Nucleus accumbens (tissue), 56 donors: ENCODE measurements at places on chromosomes 2 and 18.

GRCh38 chr2:239558661-239559060, 157.8 kb upstream of the HDAC4 start:
- DNase-seq: no peak

DNA sequence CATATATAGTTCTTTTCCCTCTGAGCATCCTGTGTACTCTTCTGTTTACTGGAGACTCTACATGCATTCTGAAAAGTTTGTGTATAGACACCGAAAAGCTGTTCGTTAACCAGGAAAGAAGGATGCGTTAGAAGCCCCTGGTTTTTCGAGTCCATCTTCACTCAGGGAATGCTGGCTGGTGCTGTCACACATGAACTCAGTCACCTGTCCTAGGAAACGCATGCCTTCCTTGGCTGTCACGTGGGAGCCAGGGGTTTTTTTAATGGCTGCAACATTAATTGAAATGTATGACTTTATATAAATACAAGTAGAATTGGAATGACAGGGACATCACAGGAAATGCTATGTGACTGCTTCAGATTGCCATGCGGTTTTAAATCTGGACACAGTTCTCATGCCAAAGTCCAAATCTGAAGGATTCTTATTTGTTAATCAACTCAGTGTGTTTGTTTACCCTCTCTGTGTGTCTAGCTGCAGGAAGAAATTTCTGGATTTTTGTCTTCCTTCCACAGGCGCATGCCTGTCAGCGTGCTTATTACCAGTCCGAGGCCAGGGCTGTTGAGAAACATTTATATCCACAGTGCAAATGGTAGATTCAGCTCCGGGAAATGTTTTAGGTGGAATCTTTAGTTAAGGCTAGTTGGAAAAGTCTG, 2.6 kb downstream of the RAMP1 start:
- DNase-seq: no peak

DNA sequence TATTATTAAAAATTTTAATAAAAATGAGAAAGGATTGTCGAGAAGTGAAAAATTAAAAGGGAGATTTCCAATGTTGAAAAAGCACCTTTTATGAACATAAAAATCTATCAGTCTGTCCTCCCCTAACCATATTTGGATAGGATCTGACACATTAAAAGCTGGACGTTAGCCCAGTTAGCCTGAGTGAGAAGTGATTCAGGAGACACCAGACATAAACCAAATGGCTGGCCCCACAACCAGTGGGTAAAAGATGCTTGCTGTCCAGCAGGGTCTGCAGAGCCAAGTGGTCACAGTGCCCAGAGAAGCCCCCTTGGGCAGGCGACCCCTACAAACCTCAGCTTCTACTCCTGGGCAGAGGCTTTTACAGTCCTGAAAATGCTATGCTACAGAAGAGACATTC, 253.8 kb upstream of the LYPD1 start:
- no peak for DNase-seq

- DNase-seq: no peak
Measured at GRCh38 chr2:1907291-1907690, 163.0 kb upstream of the PXDN start.

GRCh38 chr18:79797518-79798345, at the start of gene KCNG2:
TSS of gene KCNG2 (plus strand) at chr18:79797938. CDS start at chr18:79863668, 65,730 bp downstream.
- peak; percentile 55 for DNase-seq

GRCh38 chr2:189014449-189015138, 40.4 kb downstream of the COL3A1 start:
- DNase-seq: no peak

DNA sequence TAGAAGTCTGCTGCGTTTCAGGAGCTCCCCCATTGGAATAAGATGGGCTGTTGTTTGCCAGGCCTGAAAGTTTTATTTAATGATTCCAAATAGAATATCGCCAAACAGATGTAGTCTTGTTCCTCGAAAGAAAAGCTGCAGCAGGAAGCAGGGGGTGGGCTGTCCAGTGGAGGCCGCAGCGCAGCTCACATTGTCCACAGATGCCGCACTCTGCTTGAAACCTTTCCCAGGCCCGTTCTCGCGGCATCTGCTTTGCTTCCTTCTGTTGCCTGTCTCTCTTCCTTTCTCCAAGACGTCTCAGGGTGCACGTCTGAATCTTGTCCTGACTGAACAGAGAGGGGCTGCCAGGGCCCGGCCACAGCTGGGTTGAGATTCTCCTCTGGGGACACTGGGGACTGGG, 12.4 kb upstream of the IGFBP2 start:
- DNase-seq: no peak

DNA sequence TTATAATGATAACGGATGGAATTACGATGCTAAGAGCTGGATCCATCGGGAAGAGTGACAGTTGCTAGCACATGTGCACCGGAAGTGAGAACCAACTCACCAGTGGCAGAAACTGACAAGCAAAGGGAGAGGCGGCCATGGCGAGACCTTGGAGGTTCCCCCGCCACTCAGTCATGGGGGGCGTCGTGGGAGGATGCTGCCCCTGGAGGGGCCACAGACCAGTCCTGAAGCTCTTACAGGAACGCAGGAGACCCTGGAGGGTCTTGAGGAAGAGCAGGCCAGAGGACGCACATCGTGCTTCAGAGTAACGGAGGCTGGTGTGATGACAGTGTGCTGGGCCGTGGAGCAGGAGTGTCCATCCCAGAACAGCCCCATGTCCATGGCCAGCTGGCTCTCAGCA, 53.1 kb upstream of the KCNG2 start:
- no peak for DNase-seq

DNA sequence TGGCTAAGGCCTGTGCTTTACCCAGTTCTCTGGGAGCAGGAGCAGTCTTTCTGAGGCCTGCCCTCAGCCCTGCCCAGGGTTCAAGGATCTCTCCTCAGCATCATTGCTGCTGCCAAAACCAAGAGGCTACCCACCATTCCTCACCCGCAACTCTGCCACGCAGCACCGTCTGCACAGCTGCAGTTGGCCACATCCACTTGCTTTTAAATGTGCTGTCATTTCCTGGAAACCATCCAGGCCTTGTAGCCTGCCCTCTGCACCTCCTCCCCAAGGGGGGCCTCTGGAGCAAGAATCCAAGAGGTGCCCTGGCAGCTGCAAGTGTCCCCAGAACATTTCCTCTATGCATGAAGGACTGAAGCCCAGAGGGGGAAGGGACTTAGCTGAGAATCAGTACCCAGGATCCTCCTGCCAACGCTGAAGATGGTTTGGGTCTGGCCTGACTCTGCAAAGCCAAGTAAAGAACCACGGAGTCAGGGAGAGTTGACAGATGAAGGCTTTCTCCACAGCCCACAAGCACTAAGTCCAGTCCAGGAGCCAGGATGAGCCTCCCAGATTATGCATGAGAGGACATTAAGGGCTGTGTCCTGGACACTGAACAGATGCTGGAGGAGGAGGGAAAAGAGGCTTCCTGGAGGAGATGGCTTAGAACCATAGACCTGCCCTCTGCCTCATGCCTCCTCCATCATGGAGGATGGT, 14.9 kb downstream of the EMX1 start:
- DNase-seq: no peak

DNA sequence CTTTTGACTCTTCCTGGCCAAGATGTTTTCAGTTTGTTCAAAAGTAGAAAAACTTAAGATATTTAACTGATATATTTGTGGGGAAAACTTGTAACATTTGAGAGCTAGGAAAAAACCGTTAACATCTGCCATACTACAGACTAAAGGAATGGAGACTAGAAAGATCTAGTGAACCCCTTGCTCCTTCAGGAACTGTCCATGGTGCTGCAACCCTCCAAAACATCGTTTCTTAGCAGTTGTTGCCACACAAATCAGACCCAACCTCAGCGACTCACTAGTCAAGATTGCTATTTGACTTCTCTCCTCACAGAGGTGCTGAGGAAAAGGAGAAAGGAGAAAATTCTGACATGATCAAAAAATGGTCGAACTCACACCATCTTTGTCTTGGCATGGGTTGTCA, 393.8 kb upstream of the LYPD1 start:
- DNase-seq: no peak

DNA sequence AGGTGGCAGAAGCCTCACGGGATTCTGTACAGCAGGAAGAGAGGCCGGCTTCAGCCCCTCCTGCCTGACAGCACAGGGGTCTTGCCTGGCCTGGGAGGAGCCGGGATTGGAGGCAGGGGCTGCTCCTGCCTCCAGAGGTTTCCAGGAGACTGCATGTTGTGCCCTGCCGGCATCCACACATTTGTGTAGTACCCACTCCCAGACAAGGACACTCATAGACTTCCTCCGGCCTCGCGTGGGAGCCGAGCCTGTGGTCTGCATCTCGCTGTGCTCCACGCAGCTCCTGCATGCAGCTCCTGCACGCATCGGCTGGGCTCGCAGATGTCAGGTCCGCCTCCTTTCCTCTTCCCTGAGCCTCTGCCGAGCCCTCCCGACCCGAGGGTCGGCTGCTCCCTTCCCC, 34.7 kb downstream of the TPO start:
- no peak for DNase-seq

DNA sequence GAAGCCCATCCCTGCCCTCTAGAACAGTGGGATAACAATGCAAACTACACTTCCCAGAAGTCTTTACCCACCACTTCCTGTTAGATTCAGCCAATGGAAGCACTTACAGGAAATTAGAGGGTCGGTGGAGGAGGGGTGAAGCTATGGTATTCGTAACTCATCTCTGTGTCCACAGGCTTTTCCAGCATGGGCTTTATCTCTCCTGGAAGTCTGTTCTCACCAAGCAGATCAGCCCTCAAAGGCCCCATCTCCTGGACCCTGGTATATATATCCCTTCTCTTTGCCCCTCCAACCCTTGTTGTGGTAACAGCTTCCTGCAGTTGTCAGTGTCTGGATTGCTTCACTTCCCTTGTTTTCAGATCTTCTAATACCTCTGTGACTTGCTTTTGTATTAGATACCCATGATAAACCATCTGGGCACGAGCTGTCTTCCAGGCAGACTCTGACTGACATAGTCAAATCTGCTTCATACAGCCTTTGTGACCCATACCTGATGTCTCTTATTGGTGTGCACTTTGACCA, 475.0 kb upstream of the POU3F3 start:
- peak; percentile 60 for DNase-seq

- no peak for DNase-seq
Measured at GRCh38 chr2:112251271-112251670, 3.6 kb downstream of the ZC3H8 start.

- DNase-seq: no peak
Measured at GRCh38 chr2:26850000-26850431, 2.1 kb downstream of the DPYSL5 start.

- DNase-seq: no peak
Measured at GRCh38 chr2:18267501-18267900, 293.0 kb downstream of the RDH14 start.

- no peak for DNase-seq
Measured at GRCh38 chr2:145654746-145655145, 1134.8 kb upstream of the ZEB2 start.

DNA sequence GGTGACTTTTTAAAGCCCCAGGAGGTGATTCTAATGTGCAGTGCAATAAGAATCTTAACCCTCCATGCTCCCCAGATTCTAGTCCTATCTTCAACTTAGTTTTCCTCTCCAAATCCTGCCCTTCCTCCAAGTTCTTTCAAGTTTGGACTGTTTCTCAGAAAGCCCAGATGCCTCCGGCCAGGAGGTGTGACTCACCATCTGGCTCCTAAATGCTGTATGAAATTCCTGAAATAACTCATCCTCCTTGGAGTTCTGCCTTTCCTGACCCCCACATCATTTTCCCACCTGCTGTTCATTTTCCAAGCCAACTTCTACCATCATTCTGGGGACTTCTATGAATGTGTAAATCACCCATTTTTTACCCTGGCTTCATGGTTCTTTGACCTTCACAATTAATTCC, 118.2 kb upstream of the NOL4 start:
- DNase-seq: no peak

DNA sequence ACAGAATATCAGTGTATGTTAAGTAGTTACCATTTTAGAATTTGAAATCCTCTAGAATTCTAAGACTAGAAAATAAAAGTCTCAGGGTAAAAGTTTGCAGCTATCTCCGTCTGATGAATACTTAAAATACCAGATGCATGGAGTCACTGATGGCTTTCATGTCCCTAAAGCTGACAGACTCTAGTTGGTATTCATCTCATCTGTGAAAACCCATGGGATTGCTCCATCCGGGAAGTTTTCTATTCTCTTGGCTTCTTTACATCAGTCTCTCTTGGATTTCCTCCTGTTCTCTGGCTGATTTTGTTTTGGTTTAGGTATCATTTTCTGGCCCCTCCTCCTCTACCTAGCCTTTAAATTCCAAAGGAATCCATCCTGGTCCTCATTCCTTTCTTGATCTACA, 465.6 kb upstream of the POU3F3 start:
- no peak for DNase-seq

- no peak for DNase-seq
Measured at GRCh38 chr2:215771241-215771640, 242.1 kb downstream of the MREG start.

DNA sequence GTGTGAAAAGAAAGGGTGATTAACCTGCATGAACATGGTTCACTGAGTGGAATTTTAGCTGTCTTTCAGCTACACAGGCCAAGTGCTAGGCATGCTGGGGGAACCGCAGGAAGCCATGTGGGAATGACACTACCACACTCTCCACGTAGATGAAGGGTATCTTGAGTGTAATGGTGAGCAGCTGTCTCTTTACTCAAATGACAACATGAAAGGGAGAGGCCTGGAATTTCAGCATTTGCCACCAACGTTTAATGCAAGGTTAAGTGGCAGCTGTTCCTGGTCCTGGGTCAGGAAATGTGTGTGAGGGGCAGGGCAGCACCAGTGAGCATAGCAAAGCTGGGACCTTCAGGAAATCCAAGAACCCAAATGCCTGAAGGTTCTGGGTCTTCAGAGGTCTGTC, 588.4 kb downstream of the SLC4A3 start:
- DNase-seq: no peak

DNA sequence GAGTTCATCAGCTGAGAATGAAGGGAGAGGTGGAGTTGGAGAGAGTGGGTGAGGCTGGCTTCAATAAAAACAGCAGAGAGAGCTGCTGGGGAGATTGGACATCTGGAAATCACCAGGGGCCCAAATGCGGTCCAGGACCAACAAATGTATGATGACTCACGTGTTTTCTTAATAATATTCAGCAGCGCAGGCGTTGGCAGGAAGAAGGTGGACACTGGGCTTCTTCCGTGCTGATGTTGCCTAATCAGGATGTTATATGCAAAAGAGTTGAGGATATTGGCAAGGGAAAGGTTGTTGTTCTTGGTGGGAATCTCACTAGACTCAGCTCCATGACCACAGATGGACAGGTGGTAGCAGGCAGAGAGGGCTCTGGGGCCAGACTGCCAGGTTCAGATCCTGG, 12.8 kb upstream of the PLA2R1 start:
- DNase-seq: no peak

DNA sequence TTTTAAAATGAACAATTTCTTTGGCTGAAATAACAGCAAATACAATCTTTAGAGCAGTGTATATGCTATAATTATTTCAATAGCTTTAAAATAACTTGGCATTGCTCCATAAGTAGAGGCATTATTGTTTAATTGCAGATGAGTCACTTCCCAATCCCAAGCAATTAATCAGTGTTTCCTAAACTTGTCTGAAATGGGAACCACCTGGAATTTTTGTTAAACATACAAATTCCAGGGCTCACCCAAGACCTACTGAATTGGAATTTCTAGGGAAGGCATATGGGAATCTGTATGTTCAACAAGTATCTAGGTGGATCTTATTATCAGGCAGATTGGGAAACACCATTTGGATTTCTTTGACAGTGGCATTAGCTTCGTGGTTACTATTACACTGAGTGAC, 27.1 kb upstream of the FMNL2 start:
- DNase-seq: no peak

GRCh38 chr18:45588376-45589355, 26.6 kb upstream of the SLC14A2 start:
- DNase-seq: no peak
